ENCODE measurements at places on chromosomes 7 and 10. TPM values are rescaled to one million over a fixed set of nuclear protein-coding genes. Genes with fewer than 3 reads are reported as not detected.

WIPF3 gene
- total RNA-seq, result 5.6 TPM

DNA sequence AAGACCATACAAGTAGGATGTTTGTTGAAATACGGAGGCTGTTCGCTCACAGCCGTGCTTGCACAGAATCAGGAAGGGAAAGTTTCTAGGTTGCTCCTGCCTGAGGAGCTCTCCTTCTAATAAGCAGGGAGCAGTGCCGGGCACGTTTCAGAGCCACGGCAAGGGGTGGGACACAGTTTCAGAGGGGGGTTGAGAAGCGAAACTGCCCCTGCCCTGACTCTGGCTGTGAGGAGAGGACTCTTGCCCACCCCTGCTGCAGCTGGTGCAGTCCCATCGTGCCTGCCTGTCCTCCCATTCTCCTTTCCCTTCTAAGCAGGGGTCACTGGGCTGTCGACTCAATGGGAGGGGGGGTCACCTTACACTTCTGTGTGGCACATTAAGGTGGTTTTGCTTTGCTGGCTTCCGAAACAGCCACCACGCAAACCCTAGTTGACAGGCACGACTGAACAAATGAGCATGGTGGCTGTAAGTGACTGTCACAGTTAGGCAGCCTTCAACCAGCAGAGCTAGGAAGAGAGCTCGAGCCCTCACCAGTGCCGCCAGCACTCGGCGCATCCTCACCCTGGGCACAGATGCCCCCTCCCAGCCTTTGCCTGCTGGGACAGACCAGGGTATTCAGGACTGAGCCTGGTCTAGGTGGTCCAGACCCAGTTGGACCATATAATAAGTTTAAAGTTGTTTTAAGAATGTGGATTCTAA lies 37.5 kb downstream of the ZNF467 start:
- DNase-seq, result no peak

DNA sequence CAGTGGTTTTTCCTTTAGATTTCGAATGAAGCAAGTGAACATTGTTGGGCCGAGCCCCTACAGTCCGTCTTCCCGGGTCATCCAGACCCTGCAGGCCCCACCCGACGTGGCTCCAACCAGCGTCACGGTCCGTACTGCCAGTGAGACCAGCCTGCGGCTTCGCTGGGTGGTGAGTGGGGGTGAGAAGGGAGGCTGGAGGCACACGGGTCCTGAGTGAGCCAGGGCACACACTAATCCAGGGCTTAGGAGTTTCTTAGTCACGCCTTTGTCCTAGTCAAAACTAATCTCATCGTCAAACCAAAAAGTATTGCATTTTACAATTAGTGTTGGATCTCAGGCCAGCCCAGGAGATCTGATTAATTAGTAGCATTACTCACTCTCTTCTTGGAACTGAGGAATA lies 568.8 kb upstream of the FOXK1 start:
- no peak for DNase-seq

GRCh38 chr10:33327751-33328150 lies 6.7 kb downstream of the NRP1 start:
- no peak for DNase-seq

DNA sequence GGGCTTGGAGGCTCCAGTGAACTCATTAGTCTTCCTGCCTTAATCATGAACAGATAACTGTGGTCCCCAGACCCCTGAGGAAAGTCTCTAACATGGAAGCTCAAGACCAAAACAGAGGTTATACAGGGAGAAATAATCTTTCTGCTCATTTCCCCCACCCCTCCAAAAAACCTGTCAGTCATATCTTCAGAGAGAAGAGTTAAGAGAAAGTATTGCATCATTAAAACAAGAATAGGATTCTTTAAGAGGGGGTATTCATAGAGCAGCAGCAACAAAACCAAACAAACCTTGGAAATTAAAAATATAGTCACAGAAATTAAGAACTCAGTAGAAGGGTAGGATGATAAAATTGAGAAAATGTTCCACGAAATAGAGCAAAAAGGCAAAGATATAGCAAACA lies 7.6 kb downstream of the CLEC2L start:
- no peak for DNase-seq

SLC18A3 gene
- not detected for total RNA-seq

HOXA13 gene
- not detected for total RNA-seq

- DNase-seq, result no peak
Measured at GRCh38 chr7:117008886-117009531, 55.7 kb downstream of the ST7 start.

ANKMY2 gene
- 78.0 TPM for total RNA-seq

CNPY1 gene
- total RNA-seq, result 0.16 TPM

GRCh38 chr7:16660702-16661464 lies 14.9 kb downstream of the BZW2 start:
- no peak for DNase-seq

DNA sequence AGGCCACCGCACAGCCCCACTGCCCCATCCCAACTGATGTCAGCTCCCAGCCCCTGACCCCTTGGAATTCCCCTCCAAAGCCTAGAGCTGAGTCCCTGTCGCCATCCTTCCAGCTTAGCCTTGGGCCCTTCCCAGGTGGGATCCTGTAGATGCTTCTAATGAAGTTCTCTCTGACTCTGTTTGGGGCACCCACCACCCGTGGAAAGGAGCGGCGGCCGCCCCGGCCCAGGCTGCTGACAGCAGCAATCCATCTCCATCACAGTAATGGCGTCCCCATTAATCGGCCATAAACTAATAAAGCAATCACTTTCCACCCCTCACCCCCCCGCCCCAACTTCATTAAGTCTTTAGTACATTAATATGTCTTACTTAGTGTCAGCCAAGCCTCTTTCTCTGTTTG lies 25.6 kb downstream of the KAZALD1 start:
- DNase-seq, result no peak
